Ureter (tissue), 1 donor: ENCODE measurements at places on chromosomes 6 and 20.

GRCh38 chr6:135088818-135089809 is 34.5 kb upstream of the HBS1L start:
- no peak for DNase-seq

- DNase-seq: no peak
Measured at GRCh38 chr6:55888917-55889316, 13.5 kb upstream of the BMP5 start.

GRCh38 chr6:24664046-24664987 is 2.4 kb downstream of the TDP2 start:
- no peak for DNase-seq

GRCh38 chr6:1014431-1014807 is 297.5 kb upstream of the FOXQ1 start:
- DNase-seq: no peak

DNA sequence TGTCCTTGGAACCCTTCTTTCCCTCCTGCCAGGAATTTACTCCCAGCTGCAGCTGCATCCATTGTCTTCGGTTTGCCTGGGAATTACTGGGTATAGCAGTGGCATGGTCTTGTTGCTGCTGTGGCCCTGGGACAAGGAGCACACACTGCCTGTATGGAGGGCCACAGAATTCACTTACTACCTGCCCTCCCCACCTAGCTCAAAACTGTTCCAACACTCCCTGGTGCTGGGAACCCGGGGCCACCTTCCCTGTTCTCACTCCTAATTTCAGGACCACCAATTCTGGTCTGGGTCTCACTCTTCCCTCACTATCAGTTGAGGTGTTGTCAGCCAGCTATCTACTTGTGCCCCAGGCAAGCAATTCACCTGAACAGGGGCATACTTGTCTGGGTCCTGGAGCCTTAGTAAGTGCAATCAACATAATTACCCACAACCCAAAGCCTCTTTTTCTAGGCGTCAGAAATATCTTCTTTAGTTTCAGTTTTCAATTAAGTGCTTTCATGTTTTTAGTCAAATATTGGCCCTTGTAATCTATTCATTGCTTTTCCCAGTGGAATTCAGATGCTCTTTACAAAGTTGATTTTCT is 47.2 kb downstream of the METTL24 start:
- DNase-seq: no peak

DNA sequence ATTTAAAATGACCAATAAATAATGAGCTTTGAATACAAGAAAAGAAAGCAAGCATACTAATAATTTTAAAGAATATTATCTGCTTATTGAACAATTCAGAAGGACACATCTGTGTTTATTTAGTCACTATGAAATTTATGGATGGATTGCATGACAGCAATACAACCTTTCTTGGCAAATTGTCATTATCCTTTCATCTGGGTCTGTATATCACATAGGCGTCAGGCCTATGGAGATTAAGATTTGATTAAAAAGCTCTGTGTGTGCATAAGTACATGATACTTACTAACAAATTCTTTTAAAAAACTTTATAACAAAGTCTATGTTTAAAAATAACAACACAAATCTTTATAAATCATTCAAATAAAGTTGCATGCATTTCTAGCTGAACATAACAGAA is 1394.4 kb downstream of the KHDRBS2 start:
- no peak for DNase-seq

DNA sequence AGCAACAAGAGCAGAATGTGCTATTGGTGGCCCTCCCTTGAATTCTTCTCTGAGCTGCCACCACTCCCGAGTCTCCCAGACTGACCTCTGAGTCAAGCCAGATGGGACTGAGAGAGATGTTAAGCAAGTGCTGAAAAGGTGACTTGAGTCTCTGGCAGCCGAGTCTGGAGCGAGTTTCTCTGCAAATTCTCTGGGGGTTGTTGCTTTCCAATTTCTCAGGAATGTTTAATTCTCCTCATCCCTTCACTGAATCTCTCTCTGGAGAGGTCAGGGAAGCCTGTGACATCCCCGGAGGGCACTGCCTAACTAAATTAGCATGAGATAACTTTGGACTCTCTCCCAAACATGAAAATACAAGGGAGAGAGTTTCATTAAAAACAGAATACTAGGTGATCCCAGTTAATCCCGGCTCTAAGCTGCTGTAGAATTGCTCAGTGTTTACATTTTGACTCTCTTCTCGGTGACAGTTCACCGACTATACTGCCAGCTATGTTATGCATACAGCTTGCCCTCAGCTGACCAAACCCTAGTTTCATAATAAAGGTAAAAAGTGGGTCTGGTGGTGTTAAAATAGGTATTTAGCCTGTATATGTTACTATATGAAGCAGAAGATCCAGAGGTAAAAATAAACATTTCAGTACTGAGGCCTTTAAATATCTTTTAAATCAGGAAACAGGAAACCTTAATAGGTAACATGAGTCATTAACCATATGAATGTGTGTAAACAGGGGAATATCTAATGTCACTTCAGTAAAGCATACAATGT is 157.9 kb downstream of the FOXC1 start:
- DNase-seq: no peak

DNA sequence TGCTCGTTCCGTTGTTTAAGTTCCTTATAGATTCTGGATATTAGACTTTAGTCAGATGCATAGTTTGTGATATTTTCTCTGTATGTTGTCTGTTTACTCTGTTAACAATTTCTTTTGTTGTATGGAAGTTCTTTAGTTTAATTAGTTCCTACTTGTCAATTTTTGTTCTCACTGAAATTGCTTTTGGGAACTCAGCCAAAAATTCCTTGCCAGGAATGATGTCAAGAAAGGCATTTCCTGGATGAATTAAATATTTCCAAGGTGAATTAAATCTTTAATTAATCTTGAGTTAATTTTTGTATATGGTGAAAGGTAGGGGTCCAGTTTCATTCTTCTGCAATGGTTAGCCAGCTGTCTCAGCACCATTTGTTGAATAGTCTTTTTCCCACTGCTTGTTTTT is 406.2 kb upstream of the NOX3 start:
- DNase-seq: no peak

DNA sequence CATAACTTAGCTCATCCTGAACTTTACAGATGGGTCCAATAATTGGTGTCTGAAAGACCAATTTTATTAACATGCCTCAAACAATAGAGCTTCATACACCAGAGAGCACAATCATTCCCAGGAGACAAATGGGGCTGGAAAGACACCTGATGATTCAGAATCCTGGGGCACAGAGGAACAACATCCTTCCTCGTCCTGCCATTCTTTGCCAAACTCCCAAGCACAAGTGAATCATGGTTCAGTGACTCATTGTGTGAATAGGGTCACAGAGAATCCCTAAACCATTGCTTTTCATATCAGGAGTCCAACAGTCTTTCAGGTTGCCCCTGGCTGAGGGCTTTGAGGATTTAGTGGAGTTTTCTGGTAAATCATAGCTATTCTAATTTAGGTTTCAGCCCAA is 266.4 kb upstream of the BMP2 start:
- no peak for DNase-seq

DNA sequence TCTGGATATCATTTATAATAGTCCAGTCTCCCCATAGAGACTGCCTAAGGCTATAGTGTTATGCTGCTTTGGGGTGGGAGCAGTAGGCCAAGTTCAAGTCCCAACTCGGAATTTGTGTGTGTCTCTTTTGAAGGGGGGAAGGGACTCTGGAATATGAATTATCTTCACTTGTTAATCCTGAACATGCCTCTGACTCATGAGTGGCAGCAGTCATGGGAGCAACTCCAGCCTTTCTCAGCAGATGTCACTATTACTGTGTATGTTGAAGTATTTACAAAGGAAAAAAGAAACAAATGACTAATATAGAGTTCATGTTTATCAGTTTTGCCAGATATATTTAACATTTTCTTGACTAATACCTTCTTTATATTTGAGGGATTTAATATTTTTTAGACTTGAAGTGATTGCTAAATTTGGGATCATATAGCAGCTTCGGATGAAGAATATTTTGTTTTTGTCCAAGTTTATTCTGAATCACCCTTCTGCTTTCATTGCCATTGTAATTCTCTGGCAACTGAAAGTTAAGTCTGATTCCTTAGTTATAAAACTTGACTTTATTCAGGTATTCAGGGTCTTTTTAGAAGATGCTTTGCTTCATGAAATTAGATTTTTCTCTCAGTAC is 23.4 kb downstream of the FAM217A start:
- no peak for DNase-seq

GRCh38 chr6:91860541-91861335 is 1273.9 kb upstream of the MAP3K7 start:
- no peak for DNase-seq

DNA sequence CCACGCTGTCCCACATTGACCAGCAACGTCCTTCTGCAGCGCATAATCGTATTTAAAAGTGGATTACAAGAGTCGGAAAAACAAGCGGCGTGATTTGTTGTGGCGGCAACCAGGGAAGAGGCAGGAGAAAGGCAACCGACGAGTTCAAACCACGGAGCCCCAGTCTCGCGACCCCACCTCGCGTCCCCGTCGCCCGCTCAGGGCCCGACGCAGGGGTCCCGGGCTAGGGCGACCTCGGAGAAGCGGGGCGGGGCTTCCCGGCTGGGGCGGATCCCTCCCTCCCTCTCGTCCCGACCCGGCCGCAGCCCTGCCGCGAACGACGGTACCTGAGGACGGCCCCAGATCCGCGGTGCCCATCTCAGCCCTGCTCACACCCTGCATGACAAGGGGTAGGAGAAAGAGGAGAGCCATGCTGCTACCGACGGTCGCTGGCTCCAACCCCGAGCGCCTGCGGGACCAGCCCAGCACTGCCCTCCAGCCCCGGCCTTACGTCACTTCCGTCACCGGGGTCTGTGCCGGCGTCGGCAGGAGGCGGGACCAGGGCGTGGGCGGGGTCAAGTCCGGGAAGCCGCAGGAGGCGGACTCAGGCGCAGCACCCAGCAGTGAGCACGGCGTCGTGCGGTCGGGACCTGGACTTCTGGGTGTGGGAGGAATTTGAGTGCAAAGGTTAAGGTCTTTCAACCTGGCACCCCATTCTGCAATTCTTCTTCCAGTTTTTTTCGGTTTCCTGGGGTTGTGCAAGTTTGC is at the start of gene IFNGR1:
TSS of gene IFNGR1 (minus strand) at position 469 of the 747 bp plus-strand sequence. CDS start at position 411, 58 bp downstream.
- DNase-seq: peak; percentile 99

DNA sequence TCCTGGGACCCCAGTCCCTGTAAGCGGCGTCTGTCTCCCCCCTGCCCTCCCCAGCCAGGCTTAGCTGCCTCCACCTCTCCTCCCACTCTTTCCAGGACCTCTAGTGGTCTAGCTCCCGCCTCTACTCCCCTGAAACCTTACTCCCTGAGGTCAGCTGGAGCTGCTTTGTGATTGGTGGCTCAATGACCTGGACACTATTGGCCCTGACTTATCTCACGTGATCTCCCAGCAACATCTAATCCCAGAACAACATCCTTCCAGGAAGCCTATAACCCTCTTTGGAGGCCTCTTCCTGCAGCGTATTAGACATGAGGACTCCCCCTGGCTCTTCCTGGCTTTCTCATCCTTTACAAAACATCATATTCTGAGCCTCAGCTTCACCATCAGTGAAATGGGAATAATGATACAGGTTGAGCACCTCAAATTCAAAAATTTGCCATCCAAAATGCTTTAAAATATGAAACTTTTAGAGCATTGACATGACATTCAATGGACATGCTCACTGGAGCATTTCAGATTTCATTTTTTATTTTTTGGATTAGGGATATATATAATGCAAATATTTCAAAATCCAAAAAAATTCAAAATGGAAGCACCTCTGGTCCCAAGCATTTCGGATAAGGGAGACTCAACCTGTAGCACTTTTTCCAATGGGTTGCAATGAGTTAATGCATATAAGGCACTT is 16.3 kb upstream of the SRC start:
- no peak for DNase-seq

GRCh38 chr6:25478973-25479372 is 173.0 kb upstream of the SCGN start:
- no peak for DNase-seq

- no peak for DNase-seq
Measured at GRCh38 chr20:16236589-16237241, 336.5 kb downstream of the KIF16B start.

- no peak for DNase-seq
Measured at GRCh38 chr6:112307707-112308106, 39.4 kb upstream of the RFPL4B start.

GRCh38 chr6:47780510-47781356 is 1.1 kb upstream of the OPN5 start:
- no peak for DNase-seq

DNA sequence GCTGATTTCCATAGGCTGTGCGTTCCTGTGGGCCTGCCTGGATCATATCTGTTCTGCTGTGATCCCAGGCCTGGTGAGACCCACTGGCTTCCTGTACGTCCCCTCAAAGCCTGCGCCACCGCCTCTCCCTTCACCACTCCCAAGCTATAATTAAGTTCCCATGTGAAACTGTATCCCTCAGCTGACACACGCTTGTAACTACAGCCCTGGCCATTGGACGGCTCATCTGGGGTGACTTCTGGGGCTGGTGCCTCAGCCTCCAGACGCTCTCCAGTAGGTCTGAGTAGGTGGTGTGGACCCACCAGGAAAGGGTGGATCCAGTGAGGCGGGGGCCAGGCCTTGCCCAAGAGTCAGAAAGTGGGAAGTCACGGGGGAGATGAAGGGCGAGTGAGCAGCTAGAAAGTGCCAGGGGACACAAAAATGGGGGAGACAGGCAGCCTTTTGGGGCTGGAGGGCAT is 21.0 kb downstream of the PPARD start:
- DNase-seq: no peak

- DNase-seq: no peak
Measured at GRCh38 chr6:148271711-148272439, 70.8 kb upstream of the SASH1 start.
